KG1 (cell line): ENCODE measurements at places on chromosomes 4 and X.

GRCh38 chrX:119226446-119226845 is 9.6 kb upstream of the PGRMC1 start:
- DNase-seq: no peak

DNA sequence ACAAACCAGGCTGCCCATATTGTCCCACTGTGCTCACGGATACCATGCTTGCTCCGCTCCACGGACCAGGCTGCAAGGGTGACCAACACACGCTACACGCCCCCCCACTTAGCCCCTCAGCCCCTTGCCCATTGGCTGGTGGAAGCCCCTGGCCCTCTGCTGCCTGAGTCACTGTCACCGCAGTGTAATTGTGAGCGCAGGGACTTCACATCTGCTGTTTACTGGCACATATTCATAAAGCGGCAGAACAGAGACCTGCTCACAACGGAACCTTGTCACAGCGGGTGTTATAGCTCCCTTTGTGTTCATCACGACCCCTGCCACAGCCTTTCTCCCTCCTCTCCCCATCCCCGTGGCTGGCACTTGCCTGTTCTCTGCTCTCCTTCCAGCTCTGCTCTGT is 83.7 kb downstream of the PSAPL1 start:
- DNase-seq: no peak

GRCh38 chr4:2698504-2698903 is 57.6 kb downstream of the TNIP2 start:
- no peak for DNase-seq

DNA sequence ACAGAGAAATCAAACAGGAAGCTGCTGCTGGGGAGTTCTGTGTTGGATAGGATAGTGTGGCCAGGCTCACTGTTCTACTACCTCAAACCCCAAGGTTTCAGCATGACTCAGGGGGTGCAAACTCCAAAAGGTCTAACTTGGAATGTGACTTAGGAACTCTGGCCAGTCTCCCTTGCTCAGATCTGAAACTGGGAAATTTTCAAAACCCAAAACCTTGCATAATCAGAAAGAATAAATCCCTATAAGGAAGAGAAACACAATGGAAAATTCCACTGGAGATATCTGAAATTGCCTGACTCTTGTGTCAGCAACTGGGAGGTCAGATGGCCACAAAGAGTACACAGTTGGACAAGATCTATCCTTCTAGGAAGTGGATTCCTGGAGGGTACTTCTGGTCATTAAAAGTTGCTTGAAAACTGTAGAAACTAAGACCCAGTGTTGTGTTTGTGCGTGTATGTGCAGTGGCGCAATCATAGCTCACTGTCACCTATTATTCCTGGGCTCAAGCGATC is 58.0 kb downstream of the PPEF2 start:
- no peak for DNase-seq

- DNase-seq: no peak
Observed at GRCh38 chr4:143473334-143474126, 40.0 kb upstream of the SMARCA5 start.

GRCh38 chr4:141569141-141569540 is 67.2 kb upstream of the IL15 start:
- DNase-seq: no peak

DNA sequence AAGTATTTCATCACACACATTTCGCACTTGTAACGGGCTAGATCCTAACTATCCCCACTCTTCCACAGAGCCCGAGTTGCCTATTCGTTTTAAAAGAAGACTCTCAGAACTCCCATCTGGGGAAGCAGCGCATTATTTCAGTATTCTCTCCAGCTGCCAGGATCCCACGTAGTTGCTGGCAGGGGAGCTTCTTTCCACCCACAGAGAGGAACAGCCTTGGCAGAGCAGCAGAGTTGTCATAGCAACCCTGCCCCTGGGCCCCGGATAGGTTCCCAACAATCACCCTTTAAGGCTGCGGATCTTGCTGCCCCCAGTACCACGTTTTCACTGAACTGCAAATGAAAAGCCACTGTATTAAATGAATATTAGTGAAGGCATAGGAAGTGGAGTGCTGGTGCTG is 106.7 kb downstream of the GPM6A start:
- no peak for DNase-seq

GRCh38 chr4:164027805-164028204 is 533.3 kb downstream of the TMA16 start:
- DNase-seq: no peak

- no peak for DNase-seq
Observed at GRCh38 chrX:150610446-150610845, 42.0 kb downstream of the MTM1 start.

DNA sequence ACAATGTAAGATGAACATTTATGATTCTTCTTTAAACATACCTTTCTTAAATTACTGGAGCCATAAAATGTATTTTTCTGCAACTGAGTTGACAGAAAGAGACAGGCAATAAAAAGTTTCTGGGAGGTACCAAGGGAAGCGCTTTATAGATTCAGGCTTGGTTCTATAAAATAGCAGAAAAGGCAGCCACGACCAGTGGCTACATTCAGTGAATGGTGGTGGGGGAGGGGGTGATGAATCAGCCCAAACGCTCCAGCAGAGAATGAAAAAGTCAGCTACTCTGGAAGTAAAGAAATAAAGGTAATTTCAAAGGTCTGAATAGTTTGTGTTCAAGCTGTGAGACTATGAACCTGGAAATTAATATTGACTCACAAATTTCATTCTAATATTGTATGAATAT is 456.1 kb downstream of the KCTD8 start:
- DNase-seq: no peak

DNA sequence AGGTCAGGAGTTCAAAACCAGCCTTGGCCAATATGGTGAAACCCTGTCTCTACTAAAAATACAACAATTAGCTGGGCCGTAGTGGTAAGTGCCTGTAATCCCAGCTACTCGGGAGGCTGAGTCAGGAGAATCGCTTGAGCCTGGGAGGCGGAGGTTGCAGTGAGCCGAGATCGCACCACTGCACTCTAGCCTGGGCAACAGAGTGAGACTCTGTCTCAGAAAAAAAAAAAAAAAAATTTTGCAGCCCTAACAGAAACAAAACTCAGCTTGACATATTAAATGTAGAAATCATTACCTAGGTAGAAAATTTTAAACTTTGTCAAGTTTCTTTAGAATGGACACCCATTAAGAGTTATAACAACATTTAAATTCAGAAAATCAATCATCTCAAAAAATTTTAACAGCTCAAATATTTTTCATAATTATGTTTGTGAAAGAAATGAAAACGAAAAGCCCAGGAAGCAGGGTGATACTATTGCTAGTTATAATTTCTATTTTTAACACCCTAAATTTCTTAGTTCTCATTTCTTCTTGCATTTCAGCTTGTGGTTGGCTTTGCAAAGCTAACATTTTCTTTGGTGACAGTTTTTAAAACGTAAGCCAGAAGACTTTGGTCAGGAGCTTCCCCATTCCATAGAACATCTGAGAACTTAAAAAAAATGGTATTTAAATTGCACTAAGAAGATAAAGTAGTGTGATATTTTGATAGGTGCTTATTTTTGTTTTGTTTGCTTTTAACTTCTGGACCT is 33.3 kb upstream of the RBBP7 start:
- peak; percentile 3 for DNase-seq

GRCh38 chr4:8280876-8281440 is 11.4 kb downstream of the HTRA3 start:
- no peak for DNase-seq

DNA sequence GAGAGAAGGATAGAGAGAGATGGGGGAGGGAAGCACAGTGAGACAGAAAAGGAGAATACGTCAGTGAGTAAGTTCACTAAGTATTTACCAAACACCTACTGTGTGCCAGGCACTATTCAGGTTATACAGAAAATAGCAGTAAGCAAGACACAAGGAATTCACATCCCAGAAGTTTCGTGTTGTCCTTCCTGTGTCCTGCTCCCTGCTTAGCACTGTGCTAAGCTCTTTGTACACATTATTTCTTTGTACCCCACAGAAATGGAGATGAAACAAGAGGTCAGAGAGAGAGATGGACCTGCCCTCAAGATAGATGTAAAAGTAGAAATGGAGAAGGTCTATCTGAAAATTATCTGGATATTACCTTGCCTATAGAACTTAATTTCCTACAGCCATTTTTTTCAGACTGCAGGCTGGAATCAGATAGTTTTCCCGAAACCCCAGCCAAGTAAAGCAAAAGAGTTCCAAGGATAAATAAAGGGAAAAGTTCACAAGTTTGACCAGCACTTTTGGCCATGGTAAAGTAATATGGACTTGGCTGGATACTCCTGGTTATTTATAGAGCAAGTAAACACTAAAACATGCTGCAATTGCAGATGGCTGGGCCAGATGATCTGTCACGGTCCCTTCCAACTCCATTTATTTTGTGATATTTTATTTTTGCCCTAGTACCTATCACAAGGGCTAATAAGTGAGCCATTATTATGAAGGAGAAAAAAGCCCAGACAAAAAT is 353.7 kb upstream of the SLC7A11 start:
- DNase-seq: no peak

DNA sequence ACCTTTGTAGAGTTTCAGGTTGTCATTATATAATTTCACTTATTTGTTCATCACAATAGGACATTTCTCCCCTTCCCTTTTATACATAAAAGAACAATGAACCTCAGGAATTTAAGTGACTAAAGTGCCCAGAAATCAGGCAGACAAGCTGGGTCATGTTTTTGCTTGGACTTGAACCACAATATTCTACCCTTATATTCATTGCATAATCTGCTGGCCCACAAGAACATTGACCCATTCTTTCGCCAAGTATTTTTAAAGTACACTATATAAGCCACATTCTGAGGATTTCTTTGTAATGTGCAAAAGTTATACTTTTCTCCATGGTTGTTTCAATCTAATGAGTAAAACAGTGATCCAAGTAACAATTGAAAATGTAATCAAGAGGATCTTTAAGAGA is 637.5 kb upstream of the SLIT2 start:
- DNase-seq: no peak

DNA sequence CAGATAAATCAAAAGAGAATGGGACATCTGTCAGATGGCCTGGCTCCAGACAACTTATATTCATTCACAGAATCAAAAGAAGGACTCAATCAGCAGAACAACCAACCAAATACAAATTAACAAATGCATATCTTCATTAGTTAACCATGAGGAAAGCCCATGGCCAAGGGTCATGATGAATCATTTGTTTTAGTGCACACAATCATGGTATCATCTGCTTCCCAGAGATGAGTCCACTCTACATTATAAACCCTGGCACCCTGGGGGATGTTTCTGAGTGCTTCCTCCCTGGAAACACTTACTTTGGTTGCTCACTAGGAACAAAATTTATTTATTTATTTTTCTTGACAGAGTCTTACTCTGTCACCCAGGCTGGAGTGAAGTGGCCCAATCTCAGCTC is 453.3 kb upstream of the HS3ST1 start:
- no peak for DNase-seq

GRCh38 chr4:72430050-72430449 is 139.0 kb downstream of the ADAMTS3 start:
- DNase-seq: no peak

GRCh38 chrX:139299309-139299708 is 231.2 kb upstream of the F9 start:
- no peak for DNase-seq

DNA sequence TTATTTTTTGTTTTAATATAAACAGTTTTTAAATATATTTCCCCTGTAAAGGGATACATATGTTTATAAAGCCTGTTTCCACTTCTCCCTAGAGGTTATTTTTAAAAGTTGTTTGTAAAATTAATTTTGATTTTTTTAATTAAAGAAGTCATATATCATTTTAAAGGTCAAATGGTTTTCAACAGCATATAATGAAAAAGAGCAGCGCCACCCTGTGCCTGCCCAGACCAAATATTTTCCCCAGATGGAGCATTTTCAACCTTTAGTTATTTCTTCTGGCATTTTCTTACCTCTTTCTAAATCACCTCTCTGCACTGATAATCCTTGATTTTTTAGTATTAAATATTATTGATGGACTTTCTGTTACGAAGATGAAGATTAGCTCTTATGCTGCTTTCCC is 21.0 kb downstream of the MSX1 start:
- no peak for DNase-seq
